ENCODE measurements at places on chromosomes 5 and 9.

DNA sequence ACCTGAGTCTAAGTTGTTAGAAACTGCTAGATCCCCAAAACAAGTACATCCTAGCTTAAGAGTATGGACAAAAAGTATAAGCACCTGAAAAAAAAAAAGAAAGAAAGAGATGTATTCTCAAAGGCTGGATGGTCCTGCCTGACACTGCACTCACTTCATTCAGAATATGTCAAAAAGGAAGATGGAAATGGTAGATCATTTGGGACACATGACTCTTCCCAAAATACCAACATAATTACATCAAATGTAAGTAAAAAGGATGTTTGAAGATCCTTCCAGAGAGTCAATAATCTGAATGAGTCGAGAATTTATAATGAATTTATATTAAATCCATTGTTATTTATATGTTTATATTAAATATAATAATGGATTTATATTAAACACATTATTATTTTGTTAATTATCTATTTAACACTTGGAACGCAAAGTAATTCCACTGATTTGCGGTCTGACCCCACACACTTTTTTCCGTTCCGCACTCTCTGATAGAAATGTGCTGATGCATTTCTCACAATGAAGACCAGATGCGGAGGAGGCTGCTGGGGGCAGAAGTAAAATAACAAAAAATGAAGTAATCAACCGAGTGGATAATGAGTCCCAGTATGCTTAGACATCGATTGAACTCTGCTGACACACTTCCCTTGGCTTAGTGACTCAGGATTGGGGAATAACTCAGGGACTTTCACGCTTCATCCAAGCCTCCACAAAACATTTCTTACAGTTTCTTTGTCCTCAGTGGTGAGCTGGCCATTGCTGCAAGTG, 201.2 kb downstream of the ADAMTS12 start:
- no peak for DNase-seq

DNA sequence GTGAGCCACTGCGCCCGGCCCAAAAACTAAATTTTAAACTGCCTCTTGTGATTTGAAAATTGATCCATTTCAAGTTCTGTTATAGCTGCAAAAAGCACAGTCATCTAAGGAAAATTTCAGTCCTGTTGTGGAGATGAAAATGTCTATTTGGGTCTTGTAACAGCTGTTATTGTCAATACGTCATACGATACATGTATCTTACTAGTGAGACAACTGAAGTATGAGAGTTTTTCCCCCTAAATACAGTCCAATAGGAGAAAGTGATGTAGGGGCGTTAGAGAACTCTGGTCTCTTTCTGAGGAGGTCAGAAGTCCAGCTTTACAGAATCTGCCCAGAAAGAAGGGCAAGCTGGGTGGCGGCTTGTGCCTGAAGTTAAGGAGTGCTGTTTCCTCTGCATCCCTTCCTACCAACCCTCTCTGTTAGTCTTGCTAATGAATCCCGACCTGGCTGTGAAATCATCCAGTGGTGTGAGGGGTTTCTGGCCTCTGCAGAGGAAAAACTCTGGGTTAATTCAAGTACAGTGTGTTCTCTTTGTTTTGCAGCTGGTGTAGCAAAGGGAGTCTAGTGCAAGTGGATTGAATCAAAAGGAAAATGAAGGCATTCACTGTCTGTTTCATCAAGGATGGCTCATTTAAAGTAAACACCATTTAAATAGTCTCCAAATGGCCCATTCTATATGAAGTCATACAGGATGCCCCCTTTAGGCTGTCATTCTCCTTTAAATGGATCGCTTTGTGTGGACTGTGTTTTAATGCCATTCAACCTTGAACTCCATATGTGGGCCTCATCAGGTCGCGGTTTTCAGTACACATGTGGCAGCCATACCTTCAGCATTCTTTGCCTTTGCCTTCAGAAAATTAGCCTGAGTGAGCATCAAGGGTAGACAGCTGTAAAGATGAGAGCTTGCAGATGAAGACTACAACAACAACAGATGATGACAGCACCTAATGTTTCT, 59.0 kb downstream of the AOPEP start:
- no peak for DNase-seq

DNA sequence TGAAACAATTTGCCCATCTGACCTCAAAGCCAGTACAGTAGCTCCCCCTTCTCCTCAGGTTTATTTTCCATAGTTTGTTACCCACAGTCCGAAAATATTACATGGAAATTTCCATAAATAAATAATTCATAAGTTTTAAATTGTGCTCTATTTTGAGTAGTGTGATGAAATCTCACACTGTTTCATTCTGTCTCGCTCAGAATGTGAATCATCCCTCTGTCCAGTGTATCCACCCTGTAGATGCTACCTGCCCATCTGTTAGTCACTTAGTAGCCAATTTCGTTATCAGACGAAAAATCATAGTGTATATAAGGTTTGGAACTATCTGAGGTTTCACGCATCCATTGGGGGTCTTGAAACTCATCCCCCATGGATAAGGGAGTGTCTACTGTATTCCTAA, 100.7 kb upstream of the IL7R start:
- no peak for DNase-seq

- no peak for DNase-seq
Observed at GRCh38 chr5:168727547-168727946, 148.4 kb upstream of the PANK3 start.

Data from HuH-7.5 (cell line).